ENCODE measurements at places on chromosomes 12 and 14.

GRCh38 chr14:33369972-33370371 is 431.3 kb downstream of the NPAS3 start:
- DNase-seq: no peak

DNA sequence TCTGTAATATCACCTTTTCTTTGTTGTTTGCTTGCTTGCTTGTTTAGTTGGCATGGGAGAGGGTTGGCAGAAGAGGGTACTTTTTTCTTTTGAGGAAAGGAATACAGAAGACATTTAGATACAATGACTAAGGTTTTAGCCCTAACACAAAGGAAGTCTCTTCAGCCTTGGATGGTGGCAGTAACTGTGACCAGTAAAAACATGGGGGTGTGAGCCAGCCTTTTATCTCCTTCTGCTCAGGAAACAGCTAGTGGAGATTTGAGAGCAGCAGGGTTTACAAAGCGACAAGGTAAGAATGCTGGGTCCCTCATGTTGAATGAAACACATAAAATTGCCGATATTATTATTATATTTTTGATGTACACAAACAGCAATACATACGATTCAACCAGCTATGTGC is 40.4 kb downstream of the SLC8A3 start:
- no peak for DNase-seq

- no peak for DNase-seq
Observed at GRCh38 chr12:71282020-71282419, 124.2 kb upstream of the TSPAN8 start.

GRCh38 chr14:87628129-87628528 is 364.9 kb downstream of the GALC start:
- DNase-seq: no peak

DNA sequence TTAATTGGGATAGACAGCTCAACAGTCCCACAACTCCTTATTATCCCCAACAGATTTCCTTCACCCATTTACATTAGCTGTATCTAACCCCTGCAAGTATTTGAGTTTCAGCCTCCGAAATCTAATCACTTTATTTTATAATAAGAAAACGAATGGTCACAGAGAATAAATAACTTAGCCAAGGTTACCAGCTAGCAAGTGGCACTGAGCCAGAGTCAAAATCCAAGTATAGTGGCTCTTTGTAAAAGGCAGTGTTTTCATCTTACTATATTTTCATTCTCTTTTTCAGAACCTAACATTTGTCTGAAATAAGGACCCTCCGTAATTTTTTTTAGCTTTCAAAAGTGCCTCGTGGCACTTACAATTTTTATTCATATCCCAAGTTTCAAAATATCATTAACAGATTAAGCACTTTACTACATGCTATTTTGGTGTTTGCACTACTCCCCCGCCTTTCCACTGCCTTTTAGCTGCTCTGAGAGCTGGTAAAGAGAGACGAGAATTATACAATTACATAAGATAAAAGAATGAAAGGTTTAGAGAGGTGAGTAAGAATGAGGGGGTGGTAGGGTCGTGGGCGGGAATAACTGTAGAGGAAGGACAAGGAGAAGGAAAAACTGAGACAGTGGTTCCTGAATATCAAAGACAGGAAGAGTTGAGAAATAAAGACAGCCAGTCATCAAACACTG is 3.7 kb upstream of the USP15 start:
- no peak for DNase-seq

- no peak for DNase-seq
Observed at GRCh38 chr12:2118061-2118460, 65.3 kb downstream of the CACNA1C start.

- DNase-seq: no peak
Observed at GRCh38 chr14:105485739-105486162, 935 bp upstream of the CRIP1 start.

DNA sequence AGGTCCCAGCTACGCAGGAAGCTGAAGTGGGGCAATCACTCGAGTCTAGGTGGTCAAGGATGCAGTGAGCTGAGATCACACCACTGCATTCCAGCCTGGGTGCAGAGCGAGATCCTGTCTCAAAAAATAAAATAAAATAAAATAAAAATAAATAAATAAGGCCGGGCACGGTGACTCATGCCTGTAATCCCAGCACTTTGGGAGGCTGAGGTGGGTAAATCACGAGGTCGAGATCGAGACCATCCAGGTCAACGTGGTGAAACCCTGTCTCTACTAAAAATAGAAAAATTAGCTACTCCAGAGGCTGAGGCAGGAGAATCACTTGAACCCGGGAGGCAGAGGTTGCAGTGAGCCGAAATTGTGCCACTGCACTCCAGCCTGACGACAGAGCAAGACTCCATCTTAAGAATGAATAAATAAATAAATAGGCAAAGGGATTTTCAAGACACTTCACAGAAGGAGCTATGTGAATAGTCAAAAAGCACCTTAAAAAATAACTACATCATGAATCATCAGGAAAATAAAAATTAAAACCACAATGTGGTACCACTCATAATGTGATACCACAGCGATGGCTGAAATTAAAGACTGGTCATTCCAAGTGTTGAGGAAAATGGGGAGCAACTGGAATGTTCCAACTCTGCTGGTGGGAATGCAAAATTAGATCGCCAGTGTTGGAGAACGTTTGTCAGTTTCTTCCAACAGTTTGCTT is 92.9 kb upstream of the TBX3 start:
- DNase-seq: no peak

DNA sequence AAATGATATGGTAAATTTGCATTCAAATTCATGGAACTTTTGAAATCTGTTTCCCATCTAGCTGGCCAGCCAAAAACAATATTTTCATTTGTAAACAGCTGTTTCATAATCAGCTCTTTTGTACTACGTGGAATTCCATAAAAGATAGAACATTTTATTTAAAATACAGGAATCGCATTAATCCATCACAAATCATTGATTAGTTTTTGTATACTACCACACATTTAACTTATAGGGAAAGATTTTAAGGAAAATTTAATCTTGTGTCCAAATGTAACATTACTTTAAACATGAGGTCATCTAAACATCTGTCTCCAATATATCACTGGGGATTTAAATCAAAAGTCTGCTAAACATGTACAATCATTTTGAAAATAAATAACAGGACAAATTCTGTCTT is 33.5 kb downstream of the SLC25A21 start:
- DNase-seq: no peak

DNA sequence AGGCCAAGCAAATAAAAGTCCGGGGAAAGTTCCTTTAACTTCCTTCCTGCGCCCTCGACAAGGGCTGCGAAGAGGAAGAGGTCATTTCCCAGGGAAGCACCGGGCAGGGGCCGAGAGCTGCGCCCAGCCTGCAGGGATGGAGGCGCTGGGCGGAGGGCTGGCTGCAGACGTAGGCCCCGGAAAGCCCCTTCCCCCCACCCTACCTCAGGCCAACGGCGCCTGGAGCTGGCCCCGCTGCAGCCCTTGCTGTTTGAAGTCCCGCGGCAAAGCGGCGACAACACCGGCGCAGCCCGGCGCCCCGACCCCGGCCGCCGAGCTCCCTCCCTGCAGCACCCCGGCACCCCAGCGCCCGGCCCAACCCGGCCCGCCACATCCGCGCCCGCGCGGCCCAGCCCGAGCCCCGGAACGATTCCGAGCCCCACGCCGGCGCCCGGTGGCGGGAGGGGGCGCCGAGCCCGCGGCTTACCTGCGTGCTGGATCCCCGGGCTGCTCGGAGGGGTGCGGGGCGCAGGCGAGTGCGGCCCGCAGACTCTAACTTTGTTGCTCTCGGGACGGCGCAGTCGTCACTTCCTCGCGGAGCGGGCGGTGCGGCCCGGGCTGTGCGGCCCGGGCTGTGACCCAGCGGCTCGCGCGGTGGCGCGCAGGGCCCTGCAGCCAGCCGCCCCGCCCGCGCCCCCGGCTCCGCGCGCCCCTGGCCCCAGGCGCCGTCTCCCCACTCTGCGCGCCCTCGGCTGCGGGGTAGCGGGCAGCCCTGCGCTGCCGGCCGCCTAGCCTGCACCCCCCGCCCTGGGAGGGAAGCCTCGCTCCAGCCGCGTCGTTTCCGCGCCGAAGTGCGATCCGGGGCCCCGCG is 64.8 kb upstream of the PTGR2 start:
- DNase-seq: no peak

DNA sequence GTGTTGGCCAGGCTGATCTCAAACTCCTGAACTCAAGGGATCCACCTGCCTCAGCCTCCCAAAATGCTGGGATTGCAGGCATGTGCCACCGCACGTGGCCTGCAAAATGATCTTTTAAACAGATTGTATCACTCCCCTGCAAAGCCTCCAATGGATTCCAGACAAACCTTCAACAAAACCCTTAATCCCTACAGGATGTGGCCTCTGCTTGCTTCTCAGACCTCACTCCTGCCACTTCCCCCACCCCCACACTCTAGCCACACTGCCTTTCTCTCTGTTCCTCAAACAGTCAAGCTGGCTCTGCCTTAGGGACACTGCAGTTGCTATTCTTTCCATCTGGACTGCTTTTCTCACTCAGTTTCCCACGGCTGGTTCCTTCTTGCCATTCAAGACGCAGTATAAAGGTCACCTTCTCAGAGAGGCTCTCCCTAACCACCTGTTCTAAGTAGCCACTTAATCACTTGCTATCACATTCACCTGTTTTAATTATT is 47.3 kb upstream of the TMED10 start:
- no peak for DNase-seq

- DNase-seq: no peak
Observed at GRCh38 chr12:115371711-115372110, 687.7 kb upstream of the TBX3 start.

DNA sequence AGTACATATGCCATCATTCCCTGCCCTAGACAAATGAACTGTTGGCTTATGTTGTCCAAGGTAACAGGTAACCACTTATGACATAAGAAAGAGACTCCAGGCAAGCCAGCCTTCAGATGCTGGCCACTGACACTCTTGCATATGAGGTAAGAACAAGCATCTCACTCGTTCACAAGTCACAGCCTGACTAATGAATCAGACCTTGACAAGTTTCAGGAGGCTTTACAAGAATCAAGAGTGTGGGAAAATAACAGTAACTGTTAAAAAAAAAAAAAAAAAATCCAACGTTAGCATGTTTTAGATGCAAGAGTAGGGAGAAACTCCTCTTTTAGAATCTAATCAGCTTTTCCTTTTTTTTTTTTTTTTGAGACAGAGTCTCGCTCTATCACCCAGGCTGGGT is 40.7 kb downstream of the ZFYVE1 start:
- DNase-seq: no peak

DNA sequence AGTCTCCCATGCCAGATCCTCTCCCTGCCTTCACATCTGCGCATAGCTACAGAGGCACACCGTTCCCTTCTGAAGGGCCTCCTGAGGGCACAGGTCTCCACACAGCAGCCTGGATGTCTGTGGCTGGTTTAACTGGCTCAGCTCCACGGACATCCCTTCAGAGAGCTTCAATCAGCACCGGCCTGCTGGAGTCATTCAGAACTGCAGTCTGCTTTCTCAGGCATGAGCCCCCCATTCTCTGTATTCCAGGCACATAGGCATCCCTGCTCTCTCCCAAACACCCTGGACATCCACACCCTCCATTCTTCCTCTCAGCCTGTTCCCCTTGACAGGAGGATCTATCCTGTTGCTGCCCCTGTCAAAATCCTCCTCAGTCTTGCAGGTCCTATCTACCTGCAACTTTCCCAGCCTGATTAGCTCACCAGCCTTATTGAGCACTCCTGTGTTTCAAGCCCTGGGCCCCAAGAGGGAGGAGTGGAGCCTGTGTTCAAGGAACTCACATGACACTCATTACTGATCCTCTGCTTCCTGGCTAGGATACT is 2.9 kb upstream of the DHRS2 start:
- DNase-seq: no peak

GRCh38 chr12:65672441-65672840 is 151.8 kb upstream of the HMGA2 start:
- no peak for DNase-seq

GRCh38 chr12:97503073-97503855 is 40.7 kb downstream of the RMST start:
- no peak for DNase-seq

- no peak for DNase-seq
Observed at GRCh38 chr12:10310926-10311720, 3.5 kb downstream of the KLRD1 start.

DNA sequence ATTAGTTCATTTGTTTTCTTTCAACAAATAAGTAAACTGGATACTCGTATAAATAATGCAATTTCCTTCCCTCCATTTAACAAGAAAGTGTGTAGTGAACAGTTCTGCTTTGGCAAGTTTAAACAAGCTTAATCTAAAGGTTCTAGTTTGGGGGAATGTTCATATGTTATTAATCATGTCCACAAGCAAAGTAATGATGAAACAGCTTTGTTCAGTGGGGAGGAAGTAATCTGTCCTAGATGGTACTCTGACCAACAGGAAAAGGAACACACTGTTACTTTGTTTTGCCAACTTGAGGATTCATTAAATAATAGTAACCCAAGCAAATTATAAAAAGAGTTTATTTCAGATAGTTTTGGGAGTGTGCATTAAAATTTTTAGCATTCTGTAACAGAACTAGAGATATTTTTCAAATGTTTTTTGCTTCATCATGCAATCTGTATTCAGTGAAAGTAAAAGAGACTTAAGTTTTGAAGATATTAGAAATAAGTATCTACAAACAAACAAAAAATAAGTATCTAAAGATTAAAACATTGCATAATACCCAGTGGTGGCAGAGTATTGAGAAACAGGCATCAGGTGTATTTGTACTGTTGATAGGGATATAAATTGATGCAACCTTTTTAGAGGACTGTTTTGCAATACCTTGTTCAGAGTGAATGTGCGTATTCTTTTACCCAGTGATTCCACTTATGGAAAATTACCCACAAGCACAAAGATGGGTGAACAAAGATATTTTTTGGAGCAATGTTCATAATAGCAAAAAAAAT is 61.1 kb downstream of the RAB35 start:
- no peak for DNase-seq

GRCh38 chr14:106134886-106135285 is 608.5 kb downstream of the TMEM121 start:
- DNase-seq: no peak

DNA sequence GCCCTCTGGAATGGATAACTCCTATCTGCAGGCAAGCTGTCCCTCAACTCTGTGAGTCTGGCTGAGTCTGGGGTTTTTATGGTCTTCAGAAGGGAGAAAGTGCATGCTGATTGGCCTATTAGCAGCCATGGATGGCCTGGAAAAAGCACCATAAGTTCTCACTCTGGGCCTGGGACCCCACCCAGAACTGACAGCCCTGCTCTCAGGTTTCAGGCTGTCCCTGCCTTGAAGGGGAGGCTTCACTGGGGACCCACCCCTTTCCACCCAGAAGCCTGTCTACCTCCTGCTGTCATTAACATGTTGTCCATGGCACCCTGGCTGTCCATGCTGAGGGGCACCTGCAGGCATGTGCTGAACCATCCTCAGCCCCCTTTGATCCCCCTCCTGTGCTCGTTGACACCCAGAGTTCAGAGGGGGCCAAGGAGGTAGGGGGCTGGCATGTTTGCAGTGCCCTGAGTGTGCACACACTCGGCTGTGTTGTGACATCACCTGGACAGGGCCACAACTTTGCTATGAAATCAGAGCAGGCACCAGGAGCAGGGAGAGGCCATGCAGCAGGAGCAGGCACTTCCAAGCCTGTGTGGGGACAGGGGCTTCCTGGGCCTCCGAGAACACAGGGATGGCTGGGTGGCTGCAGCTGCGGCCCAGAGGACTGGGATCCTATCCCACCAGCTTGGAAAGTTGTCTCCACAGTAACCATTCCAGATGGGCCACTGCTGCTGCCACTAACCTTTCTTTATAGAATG is 84.7 kb downstream of the ACSS3 start:
- no peak for DNase-seq

- no peak for DNase-seq
Observed at GRCh38 chr12:96078231-96079135, 43.1 kb upstream of the LTA4H start.

GRCh38 chr12:77640356-77640755 is 190.3 kb upstream of the NAV3 start:
- no peak for DNase-seq

GRCh38 chr12:3120701-3121100 is 43.5 kb downstream of the TSPAN9 start:
- no peak for DNase-seq

GRCh38 chr12:51846911-51847642 is 1.4 kb downstream of the FIGNL2 start:
- DNase-seq: no peak
